ENCODE measurements at places on chromosomes 4 and X.

- peak; percentile 15 for DNase-seq
Measured at GRCh38 chr4:73259571-73260090, 1.0 kb upstream of the ANKRD17 start.

- no peak for DNase-seq
Measured at GRCh38 chr4:120844528-120844921, 78.0 kb downstream of the PRDM5 start.

DNA sequence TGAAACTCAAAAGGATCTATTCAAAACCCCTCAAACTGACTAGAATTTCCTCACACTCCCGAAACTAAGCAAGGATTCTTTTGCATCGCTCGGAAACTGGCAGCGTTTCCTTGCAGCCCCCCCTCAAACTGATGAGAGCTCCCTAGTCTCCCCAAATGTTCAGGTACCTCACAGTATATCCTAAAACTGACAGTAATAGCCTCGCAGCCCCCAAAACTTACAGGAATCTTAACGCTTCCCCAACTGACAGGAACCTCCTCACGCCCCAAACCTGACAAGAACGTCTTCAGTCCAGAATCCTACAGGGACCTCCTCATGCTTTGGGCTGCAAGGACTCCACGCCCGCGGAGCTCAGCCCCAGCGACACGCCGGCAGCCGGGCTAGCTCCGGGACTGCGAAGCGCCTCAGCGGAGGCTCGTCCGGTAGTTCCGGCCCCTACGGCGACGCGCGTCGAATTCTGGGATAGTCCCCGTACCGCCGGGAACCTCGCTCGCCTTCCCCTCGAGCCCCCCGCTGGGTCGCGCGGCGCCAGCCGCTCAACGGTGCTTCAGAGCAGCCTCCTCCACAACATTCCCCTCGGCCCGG, 640 bp downstream of the PHF8 start:
- DNase-seq: peak; percentile 15

DNA sequence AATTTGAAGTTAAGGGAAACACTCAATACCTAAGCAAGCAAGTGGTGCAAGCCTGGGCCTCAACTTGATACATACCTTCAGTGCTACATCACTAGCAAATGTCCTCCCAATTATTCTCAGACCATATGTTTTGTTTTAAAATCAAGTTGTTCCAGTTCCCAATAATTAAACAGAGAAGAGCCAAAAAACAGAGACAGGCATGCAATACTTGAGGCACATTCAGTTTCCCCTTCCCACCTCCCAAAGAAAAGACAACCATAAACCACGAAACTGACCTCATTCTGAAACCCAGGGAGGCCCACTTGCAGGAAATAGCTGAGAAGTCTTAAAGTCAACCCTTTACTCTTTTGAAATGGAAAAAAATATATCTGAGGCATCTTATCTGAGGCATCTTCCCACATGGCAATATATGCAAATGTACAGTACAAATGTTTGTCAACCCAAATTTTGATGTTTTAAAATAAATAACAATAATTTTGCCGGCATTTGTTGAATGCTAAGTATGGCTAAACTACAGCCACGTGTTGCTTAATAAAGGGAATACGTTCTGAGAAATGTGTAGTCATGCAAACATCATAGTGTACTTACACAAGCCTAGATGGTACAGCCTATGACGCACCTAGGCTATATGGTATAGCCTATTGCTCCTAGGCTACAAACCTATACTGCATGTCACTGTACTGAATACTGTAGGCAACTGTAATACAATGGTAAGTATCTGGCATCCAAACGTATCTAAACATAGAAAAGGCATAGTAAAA, 147.5 kb downstream of the TSPAN5 start:
- DNase-seq: peak; percentile 14

GRCh38 chr4:41528512-41529205, 9.3 kb upstream of the LIMCH1 start:
- DNase-seq: no peak

DNA sequence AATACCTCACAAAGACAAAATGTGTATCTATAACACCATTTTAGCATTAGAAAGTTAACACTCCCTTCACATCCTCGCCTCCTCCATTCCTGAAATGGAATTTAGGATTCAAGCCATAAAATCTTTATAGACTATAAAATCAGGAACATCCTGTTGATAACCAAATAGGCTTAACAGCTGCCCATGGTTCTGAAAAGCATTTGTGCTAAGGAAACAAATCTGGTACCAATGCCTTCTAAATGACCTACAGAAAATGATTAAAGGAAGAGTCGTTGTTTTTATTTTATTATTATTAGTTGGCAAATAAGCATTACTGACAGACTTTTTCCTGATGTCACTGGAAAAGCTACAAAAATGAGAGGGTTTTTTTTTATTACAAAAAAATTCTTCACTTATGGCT, 79.8 kb downstream of the PAPSS1 start:
- DNase-seq: no peak

DNA sequence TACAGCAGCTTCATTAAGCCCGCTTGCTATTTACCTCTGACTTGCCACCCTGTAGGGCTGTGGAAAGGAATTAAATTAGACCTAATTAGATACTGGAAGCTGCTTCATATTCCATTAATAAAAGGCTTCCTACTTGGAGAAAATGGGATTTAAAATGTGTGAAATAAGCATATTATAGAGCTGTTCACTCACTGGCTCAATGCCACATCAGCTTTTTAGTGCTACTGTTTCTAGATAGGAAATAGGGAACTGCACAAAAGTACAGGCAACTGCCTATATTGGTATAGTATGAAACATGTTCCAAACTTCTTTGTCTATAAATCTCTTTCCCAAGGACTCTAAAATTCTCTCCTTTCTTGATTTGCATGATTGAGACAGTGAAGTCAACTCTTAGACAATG, 407.9 kb upstream of the AADAT start:
- no peak for DNase-seq

GRCh38 chrX:69116077-69116476, 49.2 kb downstream of the PJA1 start:
- no peak for DNase-seq

- no peak for DNase-seq
Measured at GRCh38 chrX:129749069-129749468, 10.3 kb downstream of the XPNPEP2 start.

DNA sequence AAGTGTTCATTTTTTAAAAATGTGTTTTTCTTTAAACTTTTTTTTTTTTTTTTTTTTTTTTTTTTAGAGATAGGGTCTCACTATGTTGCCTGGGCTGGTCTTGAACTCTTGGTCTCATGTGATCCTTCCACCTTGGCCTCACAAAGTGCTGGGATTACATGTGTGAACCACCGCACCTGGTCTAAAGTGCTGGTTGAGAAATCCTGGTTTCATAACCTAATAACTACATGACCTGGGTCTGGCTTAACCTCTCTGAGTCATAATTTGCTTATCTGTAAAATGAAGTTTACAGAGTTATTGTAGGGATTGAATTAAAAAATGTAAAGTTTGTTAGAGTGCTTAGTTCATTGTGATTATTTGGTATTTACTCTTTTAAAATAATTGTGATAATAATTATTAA, 5.2 kb downstream of the HSD17B13 start:
- no peak for DNase-seq

- DNase-seq: peak; percentile 2
Measured at GRCh38 chrX:2965965-2966364, 36.8 kb upstream of the ARSD start.

DNA sequence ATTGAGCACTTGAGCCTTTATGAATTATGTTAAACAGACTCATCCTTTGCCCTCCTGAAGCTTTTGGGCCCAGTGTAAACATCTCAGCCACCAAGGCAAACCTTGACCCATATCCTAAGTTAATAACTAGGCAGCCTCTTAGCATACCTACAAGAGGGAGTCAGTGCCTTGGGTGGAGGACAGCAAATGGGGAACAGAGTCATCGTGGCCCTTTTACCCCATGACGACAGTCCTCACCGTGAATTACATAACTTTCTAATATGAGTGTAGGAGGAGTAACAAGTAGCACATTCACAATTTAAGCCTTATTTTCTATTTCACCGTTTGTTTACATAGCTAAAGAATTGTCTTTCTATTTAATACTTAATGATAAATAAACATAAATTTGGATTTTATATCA, 16.8 kb downstream of the CLDN22 start:
- DNase-seq: peak; percentile 75

GRCh38 chr4:129323658-129324057, 227.7 kb downstream of the C4orf33 start:
- DNase-seq: no peak

All from inflammatory macrophage (primary cell).